ENCODE measurements at places on chromosomes 16 and 17.
A peak's percentile ranks its signal among the peaks of the same experiment; 100 is the strongest.

DNA sequence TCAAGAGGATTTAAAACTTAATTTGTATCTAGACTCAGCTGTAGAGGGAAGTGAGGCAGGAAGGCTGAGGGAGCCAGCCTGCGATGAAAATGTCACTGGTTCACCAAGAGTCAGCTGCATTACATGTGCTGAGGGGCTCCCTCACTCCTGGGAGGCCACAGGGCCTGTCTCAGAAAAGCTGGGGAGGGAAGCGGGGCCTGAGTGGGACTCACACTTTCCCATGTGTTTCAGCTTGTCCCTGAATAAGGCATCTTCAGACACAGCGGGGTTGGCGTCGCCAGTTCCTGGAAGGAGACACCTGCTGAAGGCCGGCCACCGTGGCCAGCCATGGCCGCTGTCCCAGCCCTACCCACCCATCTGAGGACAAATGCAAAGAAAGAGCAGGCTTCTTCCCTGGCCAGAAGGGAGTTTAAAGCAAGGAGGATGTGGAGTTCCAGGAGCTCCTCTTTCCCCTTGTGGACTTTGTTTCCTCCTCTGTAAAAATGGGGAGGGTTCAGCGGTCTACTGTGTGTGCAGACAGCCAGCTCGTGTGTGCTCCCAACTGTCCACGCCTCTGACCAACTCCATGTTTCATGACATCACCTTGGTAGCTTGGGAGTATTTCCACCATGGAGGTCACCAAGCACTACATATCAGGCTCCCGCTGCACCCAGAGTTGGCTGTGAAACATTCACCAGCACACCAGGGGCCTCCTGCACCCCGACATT lies 19.2 kb upstream of the MRPS23 start:
- no peak for DNase-seq

GRCh38 chr17:40659911-40660310 lies 5.1 kb downstream of the KRT222 start:
- DNase-seq, result no peak

GRCh38 chr16:175011-175949 lies 1.2 kb upstream of the HBA1 start:
- peak; percentile 32 for DNase-seq

GRCh38 chr16:10569621-10570020 lies 10.8 kb downstream of the EMP2 start:
- DNase-seq, result no peak

GRCh38 chr17:30113213-30113612 lies 3.4 kb upstream of the NSRP1 start:
- DNase-seq, result peak; percentile 29

- DNase-seq, result no peak
These were observed 174.3 kb downstream of the UTP18 start for GRCh38 chr17:51434434-51435170.

DNA sequence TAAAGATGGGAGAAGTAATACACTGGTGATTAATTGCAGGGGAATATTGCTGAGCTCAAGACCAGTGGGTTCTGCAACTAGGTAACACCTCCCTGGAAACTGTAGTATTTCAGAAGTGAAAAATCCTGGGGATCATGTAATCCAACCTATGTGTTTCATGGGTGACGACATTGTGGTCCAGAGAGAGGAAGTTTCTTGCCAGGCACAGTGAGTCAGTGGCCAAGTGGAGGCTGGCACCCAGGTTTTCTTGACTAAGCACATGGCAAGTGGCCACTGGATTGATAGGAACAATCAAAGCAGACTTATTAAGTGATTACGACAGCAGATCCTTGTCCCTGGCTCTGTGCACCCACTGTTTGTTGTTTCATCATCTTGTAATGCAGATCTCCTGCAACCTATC lies 14.6 kb upstream of the CIITA start:
- peak; percentile 93 for DNase-seq

GRCh38 chr17:13074026-13074425 lies 56.2 kb upstream of the ELAC2 start:
- no peak for DNase-seq

- no peak for DNase-seq
These were observed 52.1 kb downstream of the COPRS start for GRCh38 chr17:31806921-31807320.

DNA sequence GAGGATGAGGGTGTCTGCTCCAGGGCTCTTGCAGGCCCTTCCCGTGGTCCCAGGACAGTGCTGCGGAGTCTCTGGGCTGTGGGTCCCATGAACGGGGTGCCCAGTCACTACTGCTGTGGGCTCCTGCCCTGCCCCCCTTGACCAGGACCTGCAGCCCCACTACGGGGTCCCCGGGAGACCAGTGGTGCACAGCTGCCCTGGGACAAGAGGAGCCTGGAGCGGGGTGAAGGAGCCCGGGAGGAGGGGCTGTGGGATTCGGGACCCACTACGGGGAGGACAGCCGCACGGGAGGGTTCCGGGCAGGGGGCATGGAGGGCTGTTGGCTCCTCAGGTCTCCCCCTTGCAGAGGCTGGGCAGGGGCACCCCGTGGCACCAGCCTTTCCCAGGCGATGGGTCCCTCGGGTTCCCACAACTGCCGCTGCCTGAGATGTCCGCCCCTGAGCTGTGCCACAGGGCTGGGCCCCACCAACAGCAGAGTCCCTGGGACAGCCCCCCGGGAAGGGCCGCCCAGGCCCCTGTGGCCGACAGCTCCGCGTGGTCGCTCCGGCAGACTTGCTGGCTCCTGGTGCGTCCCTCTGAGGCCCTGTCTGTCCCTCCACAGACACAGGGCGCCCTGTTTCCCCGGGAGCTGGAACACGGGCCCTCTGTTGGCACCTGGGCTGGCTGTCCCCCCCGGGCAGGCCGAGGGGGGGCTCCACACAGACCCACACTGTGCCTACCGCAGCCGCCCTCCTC lies 52.1 kb upstream of the GNG13 start:
- DNase-seq, result no peak

GRCh38 chr17:43220511-43221125 lies 7.8 kb downstream of the CCDC200 start:
- no peak for DNase-seq

DNA sequence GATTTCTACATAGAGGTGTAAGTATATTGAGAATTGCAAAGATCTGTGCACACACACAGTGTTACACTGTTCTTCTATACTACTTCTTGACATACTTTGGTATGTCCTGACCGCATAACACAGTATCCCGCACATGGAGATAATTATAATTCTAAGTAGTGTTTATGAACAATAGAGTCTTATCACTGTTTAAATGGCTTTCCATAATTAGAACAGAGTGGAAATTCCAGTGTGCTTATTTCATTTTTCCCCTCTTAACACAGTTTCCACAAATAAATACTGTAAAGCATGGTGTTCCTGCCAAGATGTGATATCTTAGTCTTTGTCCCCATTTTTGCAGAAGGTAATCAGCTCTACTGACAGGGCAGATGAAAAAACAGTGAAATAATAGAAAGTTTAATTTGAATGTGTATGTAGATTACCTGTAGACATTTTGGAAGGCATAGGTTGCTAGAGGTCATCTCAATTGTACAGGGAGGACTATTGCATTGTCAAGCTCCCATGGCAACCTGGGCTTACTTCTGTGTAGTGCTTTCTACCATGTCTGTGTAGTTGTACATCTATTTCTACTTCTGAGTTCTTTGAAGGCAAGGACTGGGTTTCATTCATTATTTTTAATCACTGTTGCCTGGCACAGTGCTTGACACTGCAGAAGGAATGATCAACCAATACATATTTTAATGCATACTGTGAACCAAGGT lies 10.1 kb upstream of the KRT28 start:
- no peak for DNase-seq

DNA sequence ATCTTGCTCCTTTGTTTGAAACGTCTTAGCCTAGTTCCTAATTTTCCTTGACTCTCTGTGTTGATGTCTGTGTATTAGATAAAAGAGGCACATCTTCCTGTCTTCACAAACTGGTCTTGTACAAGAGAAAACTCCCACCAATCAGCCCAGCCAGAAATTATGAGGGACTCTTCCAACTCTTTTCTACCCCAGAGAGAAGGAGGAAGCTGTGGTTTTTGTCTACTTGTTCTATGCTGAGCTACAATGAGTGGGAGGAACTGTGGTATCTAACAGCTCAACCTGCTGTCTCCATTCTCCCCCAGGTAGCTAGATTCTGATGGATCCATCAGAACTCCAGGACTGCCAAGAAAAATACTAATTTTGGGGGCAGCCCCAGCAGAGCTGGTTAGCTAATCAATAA lies 392.5 kb downstream of the HS3ST3B1 start:
- peak; percentile 71 for DNase-seq

GRCh38 chr17:11637796-11638195 lies 39.5 kb downstream of the DNAH9 start:
- no peak for DNase-seq

GRCh38 chr17:44219108-44219615 lies 313 bp downstream of the UBTF start:
- DNase-seq, result peak; percentile 73

DNA sequence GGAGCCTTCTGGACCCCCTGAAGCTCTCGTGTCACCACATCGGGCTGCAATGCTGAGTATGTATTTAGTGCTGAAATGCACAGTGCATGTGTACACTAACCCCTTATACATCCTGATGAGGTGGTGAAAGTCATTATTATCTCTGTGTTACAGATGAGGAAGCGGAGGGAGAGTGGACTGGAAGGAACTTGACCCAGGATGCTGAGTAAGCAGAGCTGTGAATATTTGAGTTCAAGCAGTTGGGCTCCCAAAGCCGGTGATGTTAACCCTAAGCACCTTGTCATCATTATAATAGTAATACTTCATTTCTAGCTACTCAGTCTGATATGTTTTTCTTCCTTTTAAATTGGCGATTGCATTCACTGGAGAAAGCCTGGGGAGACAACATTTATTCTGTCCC lies 25.9 kb upstream of the NKD1 start:
- no peak for DNase-seq

DNA sequence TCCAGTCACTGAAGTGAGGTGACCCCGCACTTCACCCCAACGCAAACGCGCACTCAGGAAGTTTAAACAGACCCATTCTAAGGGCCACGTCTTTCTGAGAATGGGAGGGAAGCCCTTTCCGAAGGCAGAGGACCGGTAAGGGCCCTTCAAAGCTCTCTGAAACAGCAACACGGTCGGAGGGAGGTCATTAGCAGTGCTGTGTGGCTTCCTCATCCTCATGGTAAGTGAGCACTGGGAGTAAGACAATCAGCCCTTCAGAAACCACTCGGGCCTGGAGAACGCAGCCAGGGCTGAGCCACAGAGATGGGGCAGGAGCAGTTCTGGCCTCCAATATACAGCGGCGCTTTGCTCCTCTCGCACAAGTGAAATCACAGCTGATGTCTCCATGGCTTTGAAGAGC lies 23.7 kb downstream of the SRL start:
- DNase-seq, result no peak

DNA sequence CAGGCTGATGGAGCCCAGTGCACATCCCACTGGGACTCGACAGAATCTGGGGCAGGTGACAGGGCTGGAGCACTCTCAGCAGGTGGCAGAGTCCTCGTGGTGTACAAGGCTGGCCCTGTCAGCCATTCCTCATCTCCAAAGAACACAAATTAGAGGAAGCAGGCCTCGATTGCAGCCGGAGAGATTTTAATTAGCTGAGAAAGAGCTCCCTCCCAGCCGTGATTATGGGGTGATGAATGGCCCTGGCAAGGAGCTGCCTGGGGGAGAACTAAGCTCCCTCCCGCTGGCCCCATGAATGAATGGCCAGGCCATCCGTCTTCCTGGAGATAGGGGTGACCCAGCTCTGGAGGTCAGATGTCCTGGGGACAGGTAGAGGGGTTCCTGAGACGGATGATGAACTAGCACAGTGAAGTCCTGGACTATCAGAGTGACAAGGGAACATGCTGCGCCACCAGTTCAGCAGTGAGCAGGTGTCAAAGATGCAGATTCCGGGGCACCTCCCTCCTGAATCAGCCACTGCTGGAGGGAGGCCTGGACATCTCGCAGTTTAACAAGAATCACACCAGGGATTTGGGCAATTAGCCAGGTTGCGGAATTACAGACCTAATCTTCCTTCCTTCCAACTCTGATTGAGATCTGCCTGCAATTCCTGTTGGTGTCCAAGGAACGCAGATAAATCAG lies 35.5 kb downstream of the PIMREG start:
- DNase-seq, result no peak

DNA sequence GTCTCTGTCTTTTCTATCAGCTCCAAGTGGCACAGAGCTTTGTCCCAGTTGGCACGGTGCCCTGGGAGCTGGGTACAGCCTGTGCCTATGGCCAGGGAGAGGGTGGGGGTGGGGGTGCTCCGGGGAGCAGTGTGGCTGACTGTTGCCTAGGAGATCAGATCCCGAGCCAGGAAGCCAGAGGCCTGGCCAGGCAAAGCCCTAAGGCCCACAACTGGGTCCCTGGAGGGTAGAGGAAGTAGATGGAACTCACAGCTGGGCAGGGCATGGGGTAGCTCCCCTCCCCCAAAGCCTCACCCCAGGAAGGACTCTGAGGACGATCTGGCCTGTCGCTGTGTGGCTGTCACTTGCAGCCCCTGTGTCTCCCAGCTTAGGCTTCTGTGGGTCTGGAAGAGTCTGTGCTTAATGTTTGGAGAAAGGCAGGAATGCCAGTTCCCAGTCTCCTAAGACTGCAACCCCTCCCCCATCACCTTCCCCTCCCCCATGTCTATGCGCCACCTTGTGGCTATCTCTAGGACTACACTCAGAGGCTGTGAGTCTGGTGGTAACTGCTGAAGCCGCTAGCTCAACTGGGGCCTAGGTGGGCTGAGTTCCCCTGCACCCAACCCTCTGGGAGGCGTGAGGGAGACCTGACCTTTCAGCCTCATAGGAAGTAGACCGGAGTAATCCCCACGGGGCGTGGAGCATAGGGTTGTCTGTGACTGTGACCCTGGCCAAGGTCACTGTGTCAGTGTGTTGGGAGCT lies 12.6 kb downstream of the THRA start:
- peak; percentile 72 for DNase-seq

GRCh38 chr16:87393680-87394055 lies 1.5 kb downstream of the MAP1LC3B start:
- no peak for DNase-seq

- DNase-seq, result no peak
These were observed 221.4 kb downstream of the CDH8 start for GRCh38 chr16:61814726-61815347.

Measured in inflammatory macrophage (primary cell).